ENCODE measurements at places on chromosomes 11 and 22.
A peak's percentile ranks its signal among the peaks of the same experiment; 100 is the strongest.

- no peak for DNase-seq
Observed at GRCh38 chr11:28243061-28243460, 134.9 kb downstream of the METTL15 start.

GRCh38 chr11:33887886-33888285, 4.0 kb downstream of the LMO2 start:
- no peak for DNase-seq

DNA sequence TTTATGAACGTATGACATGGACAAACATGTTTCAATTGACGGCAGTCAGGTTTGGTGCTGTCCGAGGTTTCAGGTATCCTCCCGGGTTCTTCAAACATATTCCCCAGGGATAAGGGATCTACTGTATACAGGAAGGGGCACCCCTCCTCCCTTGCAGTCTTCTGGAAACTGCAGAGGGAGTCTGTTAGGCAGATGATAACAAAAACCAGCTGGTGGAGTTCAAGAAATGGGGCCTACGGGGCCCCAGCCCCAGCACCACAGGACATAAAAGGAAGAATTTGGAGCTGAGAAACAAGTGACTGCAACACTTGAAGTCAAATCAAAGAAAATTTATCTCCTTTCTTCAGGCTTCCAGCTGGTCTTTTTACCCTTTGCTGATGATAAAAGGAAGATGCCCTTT, 32.1 kb downstream of the SNU13 start:
- DNase-seq = no peak

DNA sequence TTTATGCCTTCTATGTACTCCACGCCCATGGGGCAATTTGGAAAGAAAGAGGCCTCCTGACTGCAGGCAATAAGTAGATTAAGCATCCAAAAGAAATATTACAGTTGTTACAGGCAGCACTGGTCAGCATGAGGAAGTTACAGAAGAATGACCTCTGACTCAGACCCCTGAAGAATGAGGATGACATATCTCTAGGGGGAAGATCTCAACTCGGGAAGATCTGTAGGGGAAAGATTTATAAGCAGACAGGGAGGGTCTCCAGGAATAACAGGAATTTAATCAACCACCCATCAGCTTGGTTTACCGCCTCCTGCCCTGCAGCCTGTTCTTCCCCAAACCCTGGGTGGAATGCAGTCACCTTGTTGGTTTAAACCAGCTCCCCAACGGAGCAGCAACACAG, 58.0 kb downstream of the RCN1 start:
- DNase-seq = no peak

GRCh38 chr11:70699294-70700221, 301.2 kb downstream of the CTTN start:
- DNase-seq = no peak

DNA sequence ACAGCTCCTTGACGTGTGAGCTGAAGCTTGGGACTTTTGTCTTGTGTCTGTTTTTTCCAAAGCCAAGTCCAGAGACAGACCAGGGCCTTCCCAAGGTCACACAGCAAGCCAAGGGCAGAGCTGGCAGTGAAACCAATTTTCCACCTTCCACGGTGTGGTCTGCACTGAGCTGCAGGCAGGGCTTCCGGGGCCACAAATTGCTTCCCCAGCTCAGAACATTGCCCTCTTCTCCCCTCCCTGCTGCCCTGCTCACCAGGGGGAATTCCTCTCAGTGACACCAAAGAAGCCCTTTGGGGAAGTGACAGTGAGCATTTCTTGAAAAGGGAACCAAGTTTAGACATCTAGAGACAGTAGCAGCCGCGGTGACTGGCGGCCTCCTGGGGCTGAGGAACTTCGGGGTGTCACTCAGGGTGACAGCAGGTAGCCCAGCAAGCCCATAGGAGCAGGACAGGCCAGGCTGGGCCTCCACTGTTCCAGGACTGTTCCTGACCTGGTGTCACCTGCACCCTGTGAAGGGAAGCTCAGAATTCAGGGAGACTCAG, 9.2 kb downstream of the FXYD2 start:
- no peak for DNase-seq

- DNase-seq = no peak
Observed at GRCh38 chr11:125379981-125380380, 116.1 kb downstream of the FEZ1 start.

- DNase-seq = no peak
Observed at GRCh38 chr11:92852946-92853345, 116.5 kb upstream of the MTNR1B start.

GRCh38 chr22:38873469-38874411, 1.7 kb upstream of the CBX6 start:
- no peak for DNase-seq

DNA sequence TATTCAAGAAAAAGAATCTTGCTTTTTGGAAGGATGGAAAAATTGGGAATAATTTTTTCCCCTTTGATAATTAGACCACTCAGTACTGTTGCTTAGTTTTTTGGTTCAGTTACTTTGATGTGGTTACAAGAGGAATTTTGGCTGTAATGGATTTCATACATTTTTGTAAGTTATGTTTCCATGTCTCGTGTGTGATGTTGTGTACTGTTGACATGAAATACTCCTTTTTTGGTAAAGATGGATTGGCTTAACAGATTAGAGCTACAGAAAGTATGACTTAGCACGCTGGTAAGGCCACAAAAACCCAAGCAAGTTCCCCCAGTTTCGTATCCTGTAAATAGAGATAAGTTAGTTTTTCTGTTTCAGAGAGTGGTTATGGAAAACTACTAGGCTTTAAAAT, 11.9 kb downstream of the TBCEL start:
- DNase-seq = no peak

GRCh38 chr11:120147094-120147949, 9.4 kb upstream of the TRIM29 start:
- no peak for DNase-seq

DNA sequence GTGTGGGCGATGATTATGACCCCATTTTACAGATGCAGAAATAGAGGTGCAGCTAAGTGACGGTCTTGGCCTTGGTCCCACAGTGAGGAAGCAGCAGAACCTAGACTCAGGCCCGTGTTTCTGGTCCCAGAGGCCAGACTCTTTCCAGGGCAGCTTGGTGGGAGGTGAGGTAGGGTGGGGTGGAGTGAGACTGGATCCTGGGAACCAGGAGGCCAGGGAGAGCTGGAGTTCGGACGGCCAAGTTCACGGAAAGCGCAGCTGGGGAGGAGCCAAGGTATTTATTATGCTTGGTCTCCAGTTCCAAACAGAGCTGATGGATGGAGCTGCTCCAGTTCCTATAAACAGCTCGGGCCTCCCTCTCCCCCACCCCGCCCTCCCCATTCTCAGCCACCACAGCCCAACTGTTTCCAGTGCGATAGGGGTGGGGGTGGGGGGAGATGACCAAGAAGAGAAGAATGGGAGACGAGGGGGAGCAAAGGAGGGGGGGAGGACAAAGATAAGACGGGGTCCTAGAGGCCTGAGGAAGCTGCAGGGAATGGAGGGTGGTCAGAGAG, 16.2 kb downstream of the LRRC32 start:
- DNase-seq = no peak

DNA sequence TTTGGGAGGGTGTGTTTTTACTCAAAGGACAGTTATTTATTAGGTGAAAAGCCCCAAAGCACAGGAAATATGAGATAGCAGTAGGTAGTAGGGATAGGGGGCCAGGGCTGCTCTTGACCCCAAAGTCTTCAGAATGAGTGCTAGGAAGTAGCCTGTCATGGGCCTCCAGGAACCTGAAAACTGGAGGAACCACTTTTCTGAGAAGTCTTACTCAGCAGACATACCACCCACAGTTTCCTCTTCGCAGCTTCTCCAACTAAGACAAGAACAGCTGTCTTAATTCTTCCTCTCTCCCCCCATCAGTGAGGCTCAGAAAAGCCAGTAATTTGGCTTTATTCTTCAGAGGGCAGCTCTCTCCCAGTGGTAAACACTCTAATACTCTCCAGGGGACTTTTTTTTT, 84.0 kb upstream of the CTSC start:
- DNase-seq = no peak

DNA sequence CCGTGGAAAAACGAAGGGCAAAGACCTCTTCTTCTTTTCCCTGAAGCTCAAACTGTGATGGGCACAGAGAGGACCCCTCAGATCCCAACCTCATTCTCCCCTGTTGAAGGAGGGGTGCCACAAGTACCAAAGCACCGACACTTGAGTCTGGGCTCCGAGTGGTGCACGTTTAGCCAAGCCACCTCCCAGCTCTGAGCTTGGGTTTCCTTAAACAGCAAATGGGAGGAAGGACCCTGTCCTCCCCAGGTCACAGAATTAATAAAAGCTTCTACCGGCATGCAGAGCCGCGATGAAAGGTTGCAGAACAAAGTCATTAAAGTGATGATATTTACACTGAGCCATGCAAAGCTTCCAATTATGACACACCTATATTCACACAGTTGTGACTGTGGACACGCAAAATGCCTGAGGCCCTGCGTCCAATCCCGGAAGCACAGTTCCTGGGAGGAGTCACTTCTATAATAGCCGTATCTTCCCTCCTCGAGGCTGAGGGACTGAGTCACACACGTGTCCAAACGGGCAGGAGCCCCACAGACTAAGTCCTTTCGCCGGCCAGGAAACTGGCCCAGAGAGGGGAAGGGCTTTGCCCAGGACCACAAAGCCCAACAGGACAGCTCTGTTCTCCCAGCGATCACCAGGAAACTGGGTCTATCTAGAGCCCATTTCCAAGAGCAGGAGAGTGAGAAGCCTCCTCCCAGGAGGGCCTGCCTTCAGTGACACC, 922 bp upstream of the CSNK1E start:
- DNase-seq = peak; percentile 81

- no peak for DNase-seq
Observed at GRCh38 chr11:69475866-69476471, 5.5 kb upstream of the LINC01488 start.

DNA sequence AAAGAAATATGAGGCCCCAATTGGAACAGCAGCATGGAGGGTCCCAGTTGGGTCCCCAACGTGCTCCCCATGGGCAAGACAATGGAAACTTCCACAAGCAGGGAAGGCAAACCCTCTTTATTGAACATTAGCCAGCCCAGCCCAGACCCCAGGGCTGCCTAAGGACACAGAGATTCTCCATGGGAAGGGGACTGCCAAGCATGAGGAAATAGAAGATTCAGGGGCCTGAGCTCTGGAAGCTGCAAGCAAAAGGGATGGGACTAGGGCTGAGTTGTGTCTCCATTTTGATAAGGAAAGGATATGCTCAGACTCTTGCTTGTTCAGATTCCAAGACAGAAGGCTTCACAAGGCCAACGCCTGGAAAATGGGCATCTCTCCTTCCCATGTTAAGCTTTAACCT, 23.3 kb downstream of the TMEM218 start:
- no peak for DNase-seq

GRCh38 chr11:37474889-37475288, 876.9 kb upstream of the RAG2 start:
- DNase-seq = no peak

- no peak for DNase-seq
Observed at GRCh38 chr11:65852508-65853245, 5.3 kb downstream of the CFL1 start.

GRCh38 chr11:118088531-118088930, 1.8 kb upstream of the SMIM35 start:
- DNase-seq = no peak

- DNase-seq = no peak
Observed at GRCh38 chr22:46070215-46070802, 80.0 kb upstream of the PPARA start.

DNA sequence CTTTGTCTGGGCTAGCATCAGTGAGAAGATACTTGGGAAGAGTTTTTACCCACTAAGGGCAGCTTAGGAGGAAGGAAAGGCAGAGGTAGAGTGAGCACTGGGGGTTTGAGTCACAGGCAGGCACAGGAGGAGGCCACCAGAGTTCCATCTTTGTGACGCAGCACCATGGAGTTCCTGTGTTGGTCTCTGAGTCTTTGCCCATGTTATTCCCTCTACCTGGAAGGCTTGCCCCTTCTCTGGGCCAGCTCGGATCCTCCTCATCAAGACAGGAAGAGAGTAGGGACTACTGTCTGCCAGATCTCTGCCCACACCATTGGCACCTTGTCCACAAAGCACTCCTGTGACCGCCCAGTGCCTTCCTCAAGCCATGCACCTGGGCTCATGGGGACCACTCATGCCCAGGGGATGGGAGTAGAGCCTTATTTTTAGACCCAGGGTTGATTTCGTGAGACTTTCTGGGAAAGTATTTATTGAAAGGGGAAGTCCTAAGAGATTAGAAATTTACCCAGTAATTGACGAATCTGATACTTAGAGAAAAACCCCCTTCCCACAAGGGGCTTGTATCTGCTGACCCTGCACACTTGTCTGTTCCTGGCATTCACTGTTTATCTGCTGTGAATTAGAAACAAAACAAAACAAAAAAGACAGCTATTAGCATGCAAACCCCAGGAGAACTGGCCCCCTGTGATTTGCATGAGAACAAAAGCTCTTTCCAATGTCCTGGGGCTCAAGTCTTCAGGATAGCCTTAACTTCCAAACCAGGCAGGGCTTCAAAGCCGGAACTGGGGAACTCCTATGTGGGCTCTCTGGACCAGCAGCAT, 35.9 kb upstream of the MYEOV start:
- no peak for DNase-seq

DNA sequence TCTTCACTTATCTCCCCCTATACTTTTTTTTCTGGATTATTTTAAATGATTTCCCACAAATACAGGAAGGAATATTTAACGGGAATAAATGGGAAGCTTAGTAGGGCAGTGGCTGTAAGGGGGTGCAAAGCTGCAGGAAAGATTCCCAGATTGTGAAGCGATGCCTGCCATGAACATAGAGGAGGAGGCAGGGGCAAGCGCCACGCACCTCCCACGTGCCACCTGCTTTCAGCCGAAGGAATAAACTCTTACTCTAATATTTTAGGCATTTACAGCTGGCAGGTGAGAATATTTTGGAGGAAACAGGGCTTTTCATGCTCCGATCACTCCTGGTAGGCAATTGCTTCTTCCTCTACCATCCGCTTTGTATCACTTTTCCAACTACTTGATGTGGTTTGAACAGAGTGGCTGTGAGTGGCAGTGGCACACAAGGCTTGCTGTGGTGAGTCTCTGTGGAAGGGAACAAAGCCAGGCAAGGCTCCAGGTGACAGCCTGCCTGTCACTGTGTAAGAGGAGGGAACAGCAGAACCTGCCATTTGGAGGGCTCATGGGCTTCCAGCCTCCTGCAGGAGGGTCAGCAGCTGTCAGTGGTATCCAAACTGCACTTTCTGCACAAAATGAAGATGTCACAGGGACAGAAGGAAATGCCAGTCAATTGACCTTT, 54.5 kb upstream of the PLET1 start:
- no peak for DNase-seq

DNA sequence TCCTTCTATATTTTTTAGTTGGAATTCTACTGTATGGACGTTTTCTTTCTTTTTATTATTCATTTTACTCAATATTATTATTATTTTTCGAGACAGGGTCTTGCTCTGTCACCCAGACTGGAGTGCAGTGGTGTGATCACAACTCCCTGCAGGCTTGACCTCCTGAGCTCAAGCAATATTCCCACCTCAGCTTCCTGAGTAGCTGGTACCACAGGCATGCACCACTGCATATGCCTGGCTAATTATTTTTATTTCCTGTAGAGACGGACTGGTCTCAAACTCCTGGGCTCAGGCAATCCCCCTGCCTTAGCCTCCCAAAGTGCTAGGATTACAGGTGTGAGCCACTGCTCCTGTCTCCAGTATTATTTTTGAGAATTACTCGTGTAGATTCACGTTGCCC, 34.0 kb upstream of the CCDC134 start:
- DNase-seq = no peak

GRCh38 chr11:129788278-129788677, 27.4 kb upstream of the TMEM45B start:
- no peak for DNase-seq

- no peak for DNase-seq
Observed at GRCh38 chr11:123547180-123547579, 107.2 kb downstream of the SCN3B start.

GRCh38 chr11:133403900-133404299, 128.4 kb downstream of the OPCML start:
- DNase-seq = no peak
